Astrocyte of the spinal cord (primary cell): ENCODE measurements at places on chromosomes 3 and 15.
A peak's percentile ranks its signal among the peaks of the same experiment; 100 is the strongest.

- DNase-seq: peak; percentile 13
Measured at GRCh38 chr3:88589138-88589537, 439.4 kb downstream of the C3orf38 start.

GRCh38 chr3:170802164-170803151 lies 67.5 kb downstream of the RPL22L1 start:
- peak; percentile 88 for DNase-seq

GRCh38 chr3:132009241-132009640 lies 25.6 kb downstream of the CPNE4 start:
- peak; percentile 49 for DNase-seq

DNA sequence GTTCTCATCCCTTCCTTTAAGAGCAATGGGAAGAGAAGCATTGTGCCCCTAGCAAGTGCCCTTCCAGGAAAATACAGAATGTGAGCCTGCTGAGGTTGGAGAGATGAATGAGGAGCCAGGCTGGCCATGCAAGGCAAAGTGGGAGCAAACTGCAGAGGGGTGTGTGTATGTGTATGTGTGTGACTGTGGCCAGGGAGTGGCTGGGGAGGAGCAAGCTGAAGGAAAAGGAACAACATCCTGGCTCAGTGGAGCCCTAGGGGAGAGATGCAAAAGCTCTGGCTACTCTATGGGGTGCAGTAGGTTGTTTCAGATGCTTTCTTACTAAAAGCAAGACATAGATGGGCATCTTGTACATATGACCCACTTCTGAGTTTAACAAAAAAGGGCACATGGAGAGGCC lies 20.6 kb downstream of the FOXP1 start:
- no peak for DNase-seq

GRCh38 chr3:171646357-171647133 lies 163.7 kb downstream of the PLD1 start:
- DNase-seq: peak; percentile 82

DNA sequence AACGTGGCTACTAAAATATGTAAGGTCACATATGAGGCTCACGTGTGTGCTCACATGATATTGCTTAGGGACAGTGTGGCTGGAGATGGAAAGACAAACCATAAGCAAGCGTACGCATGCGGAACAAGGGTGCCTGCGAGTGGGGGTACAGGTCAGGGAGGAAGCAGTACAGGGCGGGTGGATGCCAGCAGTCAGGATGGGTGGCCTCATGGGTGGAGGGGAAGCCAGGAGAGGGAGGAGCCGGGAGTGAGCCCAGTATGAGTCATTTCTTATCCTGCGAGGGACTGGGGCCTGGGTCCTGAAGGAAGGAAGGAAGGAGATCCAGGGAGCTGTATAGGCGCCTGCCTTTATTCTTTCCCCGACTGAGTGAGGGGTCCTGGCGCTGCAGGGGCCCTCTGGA lies 42.0 kb upstream of the CGNL1 start:
- peak; percentile 29 for DNase-seq

DNA sequence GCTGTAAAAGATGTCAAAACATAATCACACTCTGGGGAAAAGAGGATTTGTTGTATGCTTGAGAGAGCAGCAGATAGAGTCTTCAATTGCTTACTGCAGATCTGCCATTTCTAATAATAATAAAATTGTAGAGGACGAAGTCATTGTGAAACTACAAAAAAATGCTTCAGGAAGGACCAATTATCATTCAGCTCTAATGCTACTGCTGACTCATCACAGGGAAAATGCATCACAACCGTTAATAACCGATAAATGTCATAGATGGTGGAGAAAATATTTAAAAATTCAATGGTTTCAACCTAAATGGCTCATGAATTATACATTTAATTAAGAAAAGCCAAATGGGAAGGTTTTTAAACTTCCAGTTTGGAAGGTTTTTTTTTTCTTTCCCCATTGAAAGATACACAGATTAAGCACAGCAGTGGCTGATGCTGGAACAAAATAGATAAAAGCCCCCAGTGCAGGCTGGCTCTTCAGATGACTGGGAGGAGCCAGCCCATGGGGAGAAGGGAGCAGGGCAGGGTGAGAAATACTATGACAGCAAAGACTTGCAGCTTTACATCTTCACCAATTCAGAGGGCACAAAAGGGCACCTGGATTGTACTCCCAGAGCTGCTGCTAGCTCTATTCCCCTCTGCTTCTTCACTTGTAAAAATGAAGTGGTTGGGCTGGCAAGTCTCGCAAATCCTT lies 196.1 kb downstream of the CNTN6 start:
- no peak for DNase-seq

DNA sequence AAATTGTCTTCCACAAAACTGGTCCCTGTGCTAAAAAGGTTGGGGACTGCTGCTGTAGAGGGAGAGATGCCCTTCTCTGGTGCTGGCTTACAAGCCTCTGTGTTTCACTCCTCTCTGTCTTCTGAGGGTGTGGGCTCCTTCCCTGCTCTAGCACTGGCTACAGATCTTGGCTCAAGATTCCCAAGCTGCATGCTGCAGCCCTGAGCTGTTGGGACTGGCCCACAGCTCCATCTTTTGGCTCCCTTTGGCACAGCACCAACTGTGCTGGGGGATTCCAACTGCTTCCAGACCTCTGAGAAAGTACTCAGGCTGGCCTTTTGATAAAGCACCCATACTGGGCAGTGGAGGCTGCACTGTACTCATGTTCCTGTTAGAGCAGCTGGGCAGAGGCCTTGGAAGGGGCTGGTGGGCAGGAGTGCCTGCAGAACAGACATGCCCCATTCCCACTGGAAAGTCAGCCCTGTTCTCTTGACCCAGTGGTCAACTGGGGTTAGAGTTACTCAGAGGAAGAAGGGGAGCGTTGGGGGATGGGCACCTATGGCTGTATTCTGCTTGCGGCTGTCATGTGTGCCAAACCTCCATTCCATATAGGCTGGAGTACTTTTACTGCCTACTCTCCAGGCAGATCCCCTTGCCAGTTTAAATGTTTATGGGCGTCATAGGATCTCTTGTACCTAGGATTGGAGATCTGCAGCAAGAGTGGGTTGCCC lies 55.7 kb downstream of the GALK2 start:
- DNase-seq: peak; percentile 46

DNA sequence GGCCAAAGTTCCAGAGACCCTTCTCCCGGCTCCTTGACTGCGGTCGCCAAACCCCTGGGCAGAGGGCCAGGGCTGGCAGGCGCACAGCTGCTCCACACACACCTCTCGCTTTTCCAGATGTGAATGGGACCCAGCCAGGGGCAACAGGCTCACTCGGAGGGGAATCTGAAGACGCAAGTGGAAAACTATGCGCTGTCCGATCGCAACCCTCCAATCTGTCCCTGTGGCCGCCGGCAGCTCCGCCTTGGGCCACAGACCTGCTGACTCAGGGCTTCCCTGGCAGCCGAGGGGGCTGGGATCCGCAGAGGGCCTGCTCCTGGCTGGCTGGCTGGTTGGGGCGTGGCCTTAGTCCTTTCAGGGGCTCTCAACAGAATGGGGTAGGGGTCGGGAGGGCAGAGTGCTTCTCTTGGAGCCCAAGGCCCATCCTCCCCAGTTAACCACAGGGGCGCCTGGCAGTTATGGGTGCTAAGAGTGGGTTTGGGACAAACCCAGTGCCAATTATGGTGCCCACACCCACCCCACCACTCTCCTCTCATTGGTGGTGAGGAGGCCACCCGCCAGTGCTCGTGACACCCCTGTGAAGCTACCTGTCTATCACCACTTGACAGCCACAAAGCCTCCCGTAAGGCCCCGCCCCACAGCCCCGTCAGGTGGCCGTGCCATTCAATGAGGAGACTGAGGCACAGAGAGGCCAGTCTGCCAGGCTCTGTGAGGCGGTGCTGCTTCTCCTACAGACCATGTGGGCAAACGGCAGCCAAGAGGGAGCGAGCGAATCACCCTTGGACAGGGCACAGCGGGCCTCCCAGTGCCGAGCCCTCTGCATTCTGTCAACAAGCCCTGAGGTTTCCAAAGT lies 53.8 kb downstream of the IQSEC1 start:
- peak; percentile 81 for DNase-seq

DNA sequence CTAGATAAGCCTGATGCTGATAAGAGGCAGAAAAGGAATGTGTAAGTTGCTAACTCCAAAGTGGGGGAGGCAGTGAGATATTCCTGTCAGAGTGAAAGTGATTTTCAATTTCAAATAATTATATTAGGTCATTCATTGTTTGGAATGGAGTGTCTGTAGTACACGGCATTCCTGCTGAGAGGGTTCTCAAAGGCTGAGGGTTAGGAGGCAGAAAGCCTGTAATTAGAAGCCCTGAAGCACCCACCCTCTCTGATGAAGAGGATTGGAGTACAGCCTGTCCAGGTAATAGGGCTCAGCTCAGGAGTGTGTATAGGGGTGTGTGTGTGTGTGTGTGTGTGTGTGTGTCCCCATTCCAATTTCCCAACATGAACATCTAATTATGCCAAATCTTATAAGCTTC lies 486.8 kb downstream of the MAGI1 start:
- DNase-seq: no peak

GRCh38 chr3:15810702-15811101 lies 12.9 kb upstream of the ANKRD28 start:
- no peak for DNase-seq
